ENCODE measurements at places on chromosomes 5 and 9.
A peak's percentile ranks its signal among the peaks of the same experiment; 100 is the strongest.

DNA sequence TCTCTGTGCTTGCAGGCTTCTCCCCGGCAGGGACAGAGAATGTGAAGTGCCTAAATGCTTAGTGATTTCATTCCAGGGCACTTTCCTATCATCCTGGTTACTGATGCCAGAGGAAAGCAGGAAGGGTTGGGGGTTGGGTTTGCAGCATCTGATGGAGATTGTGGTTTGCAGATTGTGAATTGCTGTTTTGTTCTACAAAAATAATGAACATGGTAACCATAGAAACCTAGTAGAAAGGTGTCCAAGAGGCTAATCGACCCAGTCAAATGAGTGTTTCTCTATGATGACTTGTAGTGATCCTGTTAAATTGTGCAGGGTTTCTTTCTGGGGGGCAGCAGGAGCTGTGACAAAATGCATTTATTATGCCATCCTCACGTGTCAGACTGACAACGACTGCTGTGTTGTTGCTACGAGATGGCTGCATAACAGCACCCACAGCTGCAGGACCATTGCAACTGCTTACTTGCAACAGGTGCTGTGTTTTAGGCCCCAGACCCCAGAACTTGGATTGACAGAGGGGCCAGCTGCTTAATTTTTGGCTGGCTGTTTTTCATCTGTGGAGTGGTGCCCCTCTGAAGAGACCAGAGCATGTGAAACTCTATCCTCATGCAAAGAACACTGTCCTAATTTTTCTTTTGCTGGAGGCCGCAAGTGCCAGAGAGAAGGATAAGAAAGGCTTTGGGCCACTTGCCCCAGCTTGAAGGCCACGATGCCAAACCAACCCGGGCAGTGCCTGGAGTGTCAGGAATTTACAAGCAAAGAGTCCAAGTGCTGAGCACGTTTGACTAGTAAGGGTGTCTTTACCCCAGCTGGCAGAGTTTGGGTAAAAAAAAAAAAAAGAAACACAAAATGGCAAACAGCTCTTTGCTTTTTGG is 397.8 kb downstream of the GADD45G start:
- no peak for DNase-seq

DNA sequence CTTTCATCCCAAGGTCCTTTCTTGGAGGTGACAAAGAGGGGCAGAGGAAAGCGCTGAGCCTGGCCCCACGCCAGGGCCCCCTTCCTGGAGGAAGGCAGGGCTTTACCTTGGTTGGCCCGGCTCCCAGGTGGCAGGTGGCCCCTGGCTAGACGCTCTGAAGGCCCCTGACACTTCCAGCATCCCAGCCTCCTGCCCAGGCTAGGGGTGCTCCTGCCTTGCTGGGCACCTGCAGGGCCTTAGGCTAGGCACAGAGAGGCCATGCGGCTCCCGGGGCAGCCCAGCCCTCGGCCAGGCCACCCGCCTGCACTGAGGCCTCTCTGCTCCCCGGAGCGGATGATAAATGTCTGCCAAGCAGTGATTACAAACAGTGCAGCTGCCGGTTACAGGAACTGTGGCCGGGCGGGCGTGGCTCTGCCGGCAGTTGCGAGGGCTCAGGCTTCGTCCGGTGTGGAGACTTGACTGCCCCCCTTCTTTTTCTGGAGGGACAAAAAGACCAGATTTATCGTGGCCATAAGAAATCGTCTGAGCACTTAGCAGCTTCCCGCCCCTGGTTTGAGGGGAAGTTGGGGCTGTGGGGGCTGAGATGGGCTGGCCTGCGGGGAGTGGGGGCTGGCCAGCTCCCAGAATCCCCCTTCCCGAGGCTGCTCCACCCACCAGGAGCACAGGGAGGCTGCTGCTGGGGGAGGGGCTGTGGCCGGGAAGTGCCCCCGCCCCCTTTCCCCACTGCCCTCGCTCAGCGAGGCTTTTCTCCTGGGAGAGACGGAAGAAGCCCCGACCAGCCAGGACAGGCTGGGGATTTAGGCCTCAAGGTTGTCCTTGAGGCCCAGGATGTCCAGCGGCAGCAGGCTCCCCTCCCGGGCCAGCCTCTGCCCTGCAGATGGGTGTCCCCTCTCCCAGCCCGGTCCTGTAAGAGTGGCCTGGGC is 31.6 kb upstream of the UBAC1 start:
- peak; percentile 36 for DNase-seq

- no peak for DNase-seq
Measured at GRCh38 chr9:110802416-110803035, 133.9 kb downstream of the MUSK start.

GRCh38 chr5:16600946-16601345 is 15.9 kb downstream of the RETREG1 start:
- no peak for DNase-seq

DNA sequence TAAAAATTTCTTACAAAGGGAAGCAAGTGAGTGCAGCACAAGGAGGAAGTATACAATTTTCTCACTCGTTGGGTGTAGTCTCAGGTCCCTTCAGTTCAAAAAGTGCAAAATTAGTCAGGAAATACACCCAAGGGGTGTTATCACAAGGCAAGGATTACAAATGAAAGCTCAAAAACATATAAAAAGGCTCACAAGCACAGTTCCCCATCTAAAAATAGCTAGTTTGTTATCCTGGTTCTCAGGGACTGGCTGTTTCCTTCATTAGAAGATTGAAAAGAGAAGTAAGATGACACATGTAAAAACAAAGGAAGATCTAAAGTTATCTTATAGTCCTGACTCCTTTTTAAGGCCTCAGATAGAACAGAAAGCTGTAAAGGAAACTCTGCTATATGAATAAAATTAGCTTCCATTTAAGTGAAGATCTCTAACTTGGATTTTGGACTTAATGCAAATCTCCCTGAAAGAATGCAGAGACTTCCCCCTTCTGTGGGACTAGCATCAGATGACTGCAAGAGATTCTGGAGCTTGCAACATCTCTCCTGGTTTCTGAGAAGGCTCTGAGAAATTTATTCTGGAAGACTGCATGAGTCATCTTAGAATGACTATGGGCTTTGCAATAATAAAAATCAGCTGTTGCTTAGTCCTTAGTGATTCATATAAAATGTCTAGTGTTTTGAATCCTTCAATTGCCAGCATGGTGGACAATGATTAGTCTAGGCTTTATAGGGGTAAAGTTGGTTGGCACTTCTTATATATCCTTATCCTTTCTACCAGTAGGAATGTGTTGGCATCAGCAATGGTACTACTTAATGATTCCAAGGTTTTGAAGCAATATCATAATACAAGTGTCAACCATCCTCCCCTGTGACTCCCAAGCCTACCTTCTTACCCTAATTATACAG is 25.4 kb downstream of the DAB2 start:
- peak; percentile 62 for DNase-seq

DNA sequence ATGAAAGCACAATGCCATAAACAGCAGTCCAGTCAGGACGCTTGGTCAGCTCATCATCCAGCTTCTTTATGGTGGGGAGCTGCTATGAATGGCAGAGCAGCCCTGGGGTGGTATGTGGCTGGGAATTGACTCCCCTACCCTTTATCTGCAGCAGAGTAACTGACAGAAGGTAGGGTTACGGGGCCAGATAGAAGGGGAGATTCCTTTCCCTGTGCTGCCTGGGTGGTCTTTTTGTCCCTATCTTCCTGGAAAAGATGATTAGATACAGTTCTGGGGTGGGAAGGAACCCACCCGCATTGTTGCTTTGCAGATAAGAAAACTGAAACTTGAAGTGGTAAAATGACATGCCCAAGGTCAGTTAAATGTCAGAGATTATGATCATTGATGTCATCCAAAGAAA is 405.5 kb downstream of the ARHGEF28 start:
- DNase-seq: no peak

DNA sequence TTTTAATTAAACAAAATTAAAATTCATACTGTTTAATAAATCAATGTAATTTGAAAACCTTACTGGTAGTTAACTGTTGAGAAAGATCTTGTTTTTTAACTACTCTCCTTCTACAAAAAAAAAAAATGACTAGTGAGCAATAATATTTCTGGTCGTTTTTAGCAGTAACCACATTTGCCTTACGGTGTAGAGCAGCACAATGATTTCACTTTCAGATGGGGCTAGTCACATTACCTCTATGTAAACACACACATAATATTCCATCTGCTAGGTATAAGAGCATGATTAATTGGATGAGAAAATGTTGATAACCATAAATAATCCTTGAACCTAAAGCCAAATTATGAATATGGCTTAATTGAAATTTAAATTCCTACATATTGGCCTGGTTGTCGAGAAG is 198.1 kb downstream of the CHSY3 start:
- DNase-seq: no peak

DNA sequence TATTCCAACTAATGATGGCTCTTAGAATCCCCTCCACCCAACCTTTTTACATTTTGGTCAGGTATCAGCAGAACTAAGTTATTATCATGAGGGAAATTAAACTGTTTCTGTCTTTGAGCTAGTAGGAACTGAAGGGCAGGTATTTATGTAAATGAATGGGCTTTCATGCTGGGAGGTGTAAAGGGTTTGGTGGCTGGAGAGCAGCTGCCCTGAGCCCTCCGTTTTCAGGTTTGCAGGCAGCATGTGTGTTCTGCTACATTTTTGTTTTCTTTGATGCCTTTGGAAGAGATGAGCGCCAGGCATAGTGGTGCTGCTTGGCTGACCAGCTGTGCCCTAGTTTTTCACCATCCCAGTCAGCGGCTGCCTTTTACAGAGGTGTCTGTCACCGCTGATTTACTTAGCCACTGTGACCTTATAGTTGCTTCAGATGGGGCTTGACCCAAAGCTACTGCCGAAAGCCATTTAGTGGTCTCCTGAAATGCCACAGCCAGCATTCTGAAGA is 231.9 kb downstream of the MAST4 start:
- DNase-seq: no peak

- DNase-seq: no peak
Measured at GRCh38 chr5:124421584-124421983, 324.9 kb downstream of the ZNF608 start.

DNA sequence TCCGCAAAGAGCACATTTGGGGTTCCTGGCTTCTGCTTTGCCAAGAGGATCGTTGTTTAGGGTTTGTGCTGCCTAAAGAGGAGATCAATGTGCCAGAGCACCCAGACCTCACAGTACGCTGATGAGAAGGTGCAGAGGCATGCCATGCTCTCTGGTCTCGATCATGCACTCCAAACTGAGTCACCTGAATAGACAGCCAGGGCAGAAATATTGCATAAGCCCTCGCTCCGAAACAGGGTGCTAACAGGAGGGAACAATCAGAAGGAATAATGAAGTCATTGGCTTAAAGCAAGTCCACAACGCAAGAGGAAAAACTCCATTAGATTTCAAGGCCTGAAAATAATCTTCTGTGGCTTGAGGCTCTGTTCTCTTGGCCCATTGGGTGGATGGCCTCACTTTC is 124.3 kb downstream of the GCNT1 start:
- no peak for DNase-seq

DNA sequence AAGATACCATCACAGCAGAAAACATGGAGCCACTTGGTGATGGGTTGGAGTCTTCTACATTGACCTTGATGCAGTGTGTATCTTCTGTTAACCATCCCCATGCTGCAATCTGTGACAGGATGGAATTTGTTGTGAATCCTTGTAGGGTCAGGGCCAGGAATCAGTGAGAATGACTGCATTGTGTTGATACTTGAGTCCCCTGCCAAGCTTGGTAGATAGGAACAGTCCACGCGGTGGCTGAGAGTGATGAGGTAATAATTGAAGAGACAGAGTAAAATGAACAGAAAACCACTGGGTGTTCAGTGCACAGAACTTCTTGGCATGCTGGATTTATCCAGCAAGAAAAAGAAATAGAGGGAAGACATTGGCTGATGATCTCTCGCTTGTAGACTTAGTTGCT is 217.5 kb downstream of the MAN2A1 start:
- no peak for DNase-seq

DNA sequence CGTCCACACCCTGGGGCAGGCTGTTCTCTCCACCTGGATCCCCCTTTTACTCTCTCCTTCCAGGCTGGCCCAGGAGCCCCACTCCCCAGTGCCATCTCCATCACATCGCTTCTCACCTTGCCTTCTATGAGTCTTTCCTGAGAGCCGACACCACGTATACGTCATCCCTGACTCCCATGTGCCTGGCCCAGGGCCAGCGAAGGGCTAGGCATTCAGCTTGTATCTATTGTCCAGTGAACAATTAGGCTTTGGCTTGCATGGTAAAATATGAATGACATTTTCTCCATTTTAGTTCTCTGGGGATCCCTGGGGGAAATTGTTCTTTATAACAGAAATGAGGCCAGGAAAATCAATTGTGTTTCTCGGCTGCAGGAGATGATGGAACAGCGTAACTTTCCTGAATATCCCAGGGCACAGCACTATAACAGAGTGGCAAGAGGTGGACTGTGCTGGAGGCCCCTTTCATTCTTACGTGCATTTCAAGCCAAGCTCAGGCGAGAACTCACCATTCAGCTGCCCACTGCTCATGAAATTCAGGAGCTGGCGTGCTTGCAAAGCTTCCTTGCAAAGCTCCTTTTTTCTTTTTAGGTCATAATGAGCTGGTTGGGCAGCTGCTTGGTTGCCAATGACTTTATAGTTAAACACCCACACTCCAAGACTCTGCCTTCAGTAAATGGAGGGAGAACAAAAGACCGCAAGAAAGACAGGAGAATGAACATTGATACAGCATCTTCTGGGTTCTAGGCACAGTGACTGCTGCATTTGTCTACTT is 37.7 kb downstream of the NSG2 start:
- DNase-seq: no peak

GRCh38 chr5:39934830-39935229 is 510.1 kb upstream of the DAB2 start:
- no peak for DNase-seq

GRCh38 chr5:150589862-150590601 is 50.4 kb upstream of the SYNPO start:
- DNase-seq: no peak

DNA sequence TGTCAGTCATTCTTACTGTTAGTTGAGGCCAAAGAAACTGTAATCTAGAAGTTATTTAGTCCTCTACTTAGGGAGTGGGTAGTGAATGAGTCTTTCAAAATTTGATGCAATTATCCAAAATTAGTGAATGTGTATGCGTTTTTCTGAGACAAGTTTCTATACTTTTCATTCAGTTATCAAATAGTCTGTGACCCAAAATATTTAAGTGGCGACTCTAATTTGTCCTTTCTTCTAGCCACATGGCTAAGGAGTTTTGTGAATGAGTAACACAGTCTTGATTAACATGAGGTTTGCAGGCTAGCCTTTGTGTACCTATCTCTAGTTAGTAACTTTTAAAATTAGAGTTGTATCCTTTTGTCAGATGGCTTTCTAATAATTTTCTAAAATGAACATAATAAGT is 45.6 kb downstream of the COMMD10 start:
- no peak for DNase-seq

GRCh38 chr9:83933790-83934189 is 12.6 kb upstream of the KIF27 start:
- DNase-seq: peak; percentile 45

DNA sequence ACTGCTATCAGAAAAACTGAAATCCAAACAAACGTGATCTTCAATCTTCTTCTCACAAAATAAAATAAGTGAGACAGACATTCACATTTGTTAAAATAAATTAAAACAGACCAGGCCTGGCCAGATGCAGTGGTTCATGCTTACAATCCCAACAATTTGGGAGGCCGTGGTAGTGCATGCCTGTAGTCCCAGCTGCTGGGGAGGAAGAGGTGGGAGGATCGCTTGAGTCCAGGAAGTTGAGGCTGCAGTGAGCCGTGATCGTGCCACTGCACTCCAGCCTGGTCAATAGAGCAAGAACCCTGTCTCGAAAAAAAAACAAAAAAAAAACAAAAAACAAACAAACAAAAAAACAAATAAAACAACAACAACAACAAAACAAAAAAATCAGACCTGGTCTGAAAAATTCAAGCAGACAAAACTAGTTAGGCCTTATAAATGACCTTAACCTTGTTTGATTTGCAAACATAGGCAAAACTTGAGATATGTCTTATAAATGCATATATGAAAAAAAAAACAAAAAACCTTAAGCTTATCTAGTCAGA is 10.8 kb downstream of the MAPKAP1 start:
- DNase-seq: no peak
